HTR-8/SVneo (cell line): ENCODE measurements at places on chromosomes 2 and 18.

GRCh38 chr18:57621246-57621604 lies 411 bp downstream of the NARS1 start:
- no peak for DNase-seq

DNA sequence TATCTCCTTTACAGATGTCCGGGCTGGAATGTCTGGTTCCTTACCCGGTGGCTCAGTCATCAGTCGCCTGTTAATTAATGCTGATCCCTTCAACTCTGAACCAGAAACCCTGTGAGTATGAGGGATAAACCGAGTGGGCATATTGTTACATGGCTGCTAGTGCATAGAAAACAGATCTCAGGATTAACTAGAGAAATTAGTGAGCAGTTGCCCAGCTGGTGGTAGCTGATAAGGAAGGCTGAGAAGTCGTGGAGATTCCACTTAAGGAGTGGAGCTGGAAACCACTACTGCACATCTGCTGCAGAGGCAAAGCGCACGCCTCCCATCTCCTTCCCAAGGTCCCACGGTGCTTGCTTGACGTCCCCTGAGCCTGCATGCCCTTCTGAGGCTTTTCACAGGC lies 97.7 kb downstream of the DGKD start:
- DNase-seq: no peak

- no peak for DNase-seq
Observed at GRCh38 chr2:127672341-127673224, 2.7 kb downstream of the LIMS2 start.

DNA sequence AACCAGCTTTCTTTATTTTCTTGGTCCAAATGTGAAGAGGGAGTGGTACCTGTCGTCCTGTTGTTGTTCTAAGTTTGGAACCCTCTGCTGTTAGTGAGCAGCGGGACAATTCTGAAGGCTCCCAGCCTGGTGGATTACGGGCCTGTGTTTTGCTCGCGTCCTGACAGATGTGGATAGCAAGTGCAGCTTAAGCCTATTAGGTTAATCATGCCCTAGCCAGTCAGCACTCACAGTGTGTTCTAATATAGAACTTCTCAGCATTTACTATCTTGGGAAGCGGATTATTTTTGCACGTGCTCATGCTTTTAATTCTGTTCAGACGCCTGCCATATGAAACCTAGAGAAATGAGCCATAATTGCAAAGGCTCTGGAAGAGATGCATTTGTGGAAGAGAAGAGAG lies at the start of gene PCARE:
Gene PCARE, minus strand, starts transcription at position 113 of the 400 bp plus-strand sequence. CDS start 262 bp downstream, outside the sequence.
- DNase-seq: no peak

GRCh38 chr18:71673954-71674353 lies 870.2 kb downstream of the CBLN2 start:
- no peak for DNase-seq

GRCh38 chr2:98157557-98157956 lies 70.6 kb downstream of the VWA3B start:
- peak; percentile 33 for DNase-seq

DNA sequence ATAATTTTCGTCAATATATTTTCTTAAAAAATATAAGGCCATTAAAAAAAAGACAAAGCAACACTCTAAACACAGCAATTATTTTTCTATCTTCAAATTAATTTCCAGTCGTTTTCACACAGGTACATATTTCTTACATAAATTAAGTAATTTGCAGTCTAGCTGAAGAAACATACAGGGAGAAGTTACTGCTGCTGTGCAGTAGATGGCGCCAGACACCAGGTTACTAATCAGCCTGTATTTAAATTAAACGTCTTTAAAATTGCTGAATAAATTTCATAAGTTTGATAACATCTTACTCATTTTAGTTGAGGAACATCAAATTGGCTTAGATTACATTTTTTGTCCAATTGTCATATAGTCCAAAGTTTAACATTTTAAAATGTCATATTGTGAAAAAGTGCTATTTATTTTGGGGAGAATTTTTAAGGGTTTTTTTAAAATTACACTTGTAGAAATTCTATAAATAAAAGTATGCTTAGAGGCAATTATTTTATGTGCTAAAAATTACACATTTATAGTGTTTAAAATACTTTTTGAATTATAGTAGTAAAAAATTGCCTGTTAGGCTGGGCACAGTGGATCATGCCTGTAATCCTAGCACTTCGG lies 88.4 kb downstream of the PMAIP1 start:
- DNase-seq: peak; percentile 10

GRCh38 chr2:214127571-214127970 lies 283.3 kb upstream of the VWC2L start:
- DNase-seq: no peak

GRCh38 chr2:151543876-151544275 lies 134.2 kb downstream of the RIF1 start:
- DNase-seq: no peak

- no peak for DNase-seq
Observed at GRCh38 chr2:113996671-113997594, 107.0 kb downstream of the ACTR3 start.

GRCh38 chr2:217520356-217521010 lies 482.3 kb downstream of the TNS1 start:
- peak; percentile 23 for DNase-seq

DNA sequence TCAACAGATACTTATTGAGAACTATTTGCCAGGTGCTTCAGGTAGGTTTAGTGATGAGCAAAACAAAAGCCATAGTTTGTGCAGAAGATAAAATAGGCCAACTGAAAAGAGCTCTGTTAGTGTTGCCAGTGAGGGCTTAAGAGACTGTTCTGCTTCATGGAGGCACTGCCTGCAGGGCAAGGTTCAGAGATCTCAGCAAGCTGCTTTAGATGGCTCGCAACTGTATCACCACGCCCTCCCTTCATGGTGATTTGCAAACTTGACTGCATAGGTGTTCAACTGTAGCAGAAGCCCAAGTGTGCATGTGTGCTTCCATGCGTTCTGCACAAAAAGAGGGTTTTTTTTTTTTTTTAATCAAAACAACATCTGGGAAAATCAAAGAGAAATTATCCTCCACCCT lies 84.5 kb downstream of the RAPH1 start:
- no peak for DNase-seq

DNA sequence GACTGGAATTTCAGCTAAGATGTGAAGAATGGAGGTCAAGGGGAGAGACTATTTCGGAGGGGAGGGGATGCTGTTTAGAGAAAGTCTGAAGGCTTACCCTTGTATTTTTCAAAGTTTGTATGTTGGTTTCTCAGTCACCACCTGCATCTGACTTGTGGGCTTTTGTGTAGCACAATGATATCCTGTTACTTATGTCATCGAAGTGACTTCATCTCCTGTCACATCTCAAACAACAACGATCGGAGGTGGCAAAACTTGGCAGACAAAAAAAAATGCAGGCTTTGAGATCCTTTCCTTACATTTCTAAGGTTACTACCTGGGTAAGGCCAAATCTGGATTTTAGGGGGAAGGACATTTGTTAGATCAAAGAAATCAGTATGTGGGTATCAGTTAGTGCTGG lies 11.7 kb upstream of the CXCR4 start:
- DNase-seq: no peak

DNA sequence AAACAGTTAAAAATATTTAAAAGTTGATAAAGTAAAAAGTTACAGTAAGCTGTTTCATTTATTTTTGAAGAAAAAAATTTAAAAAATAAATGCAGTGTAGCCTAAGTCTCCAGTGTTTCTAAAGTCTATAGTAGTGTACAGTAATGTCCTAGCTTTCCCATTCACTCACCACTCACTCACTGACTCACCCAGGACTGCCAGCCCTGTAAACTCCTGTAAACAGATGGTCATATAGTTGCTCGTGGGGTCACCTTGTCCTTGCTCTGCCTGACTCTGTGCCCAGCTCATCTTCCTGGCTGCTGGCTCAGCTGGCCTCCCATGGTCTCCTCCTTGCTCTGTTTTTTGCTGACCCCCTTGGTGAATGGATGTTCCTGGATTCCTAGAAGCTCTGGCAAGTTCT lies 180.3 kb downstream of the VAPA start:
- DNase-seq: no peak

- DNase-seq: peak; percentile 76
Observed at GRCh38 chr2:219308142-219309101, 779 bp downstream of the PTPRN start.

DNA sequence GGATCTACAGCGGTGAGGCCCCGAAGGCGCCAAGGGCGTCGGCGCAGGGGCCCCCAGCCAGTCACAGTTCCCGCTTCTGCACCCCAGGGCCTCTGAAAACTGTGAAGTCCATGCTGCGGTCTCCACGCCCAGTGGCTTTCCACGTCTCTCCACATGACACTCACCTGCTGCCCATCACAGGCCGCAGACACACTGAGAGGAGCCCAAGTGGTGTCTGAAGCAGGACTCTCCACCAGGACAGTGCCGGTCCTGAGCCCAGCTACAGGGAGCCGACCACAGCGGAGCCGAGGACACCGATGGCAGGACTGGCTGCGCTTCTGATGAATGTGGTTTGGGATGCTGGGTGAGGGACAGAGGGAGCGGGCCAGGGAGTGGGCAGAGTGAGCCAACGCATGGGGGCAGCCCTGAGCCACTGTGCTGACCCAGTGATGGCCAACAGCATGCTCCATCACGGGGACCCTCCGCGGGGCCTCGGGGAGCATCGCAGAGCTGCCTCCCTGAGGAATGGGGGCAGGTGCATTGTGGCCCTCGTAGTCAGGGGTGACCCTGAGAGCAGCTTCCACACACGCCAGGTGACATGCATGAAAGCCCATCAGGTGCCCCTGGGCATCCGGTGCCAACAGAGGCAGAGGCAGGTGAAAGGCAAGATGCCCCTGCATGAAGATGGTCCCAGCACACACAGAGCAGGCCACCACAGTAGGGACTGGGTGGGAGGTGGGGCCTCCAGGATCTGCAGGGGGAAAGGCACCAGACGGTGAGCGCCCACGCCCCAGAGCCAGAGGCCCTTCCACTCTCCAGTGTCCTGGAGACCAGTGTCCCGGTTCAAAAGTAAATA lies 116.6 kb downstream of the HDAC4 start:
- no peak for DNase-seq

DNA sequence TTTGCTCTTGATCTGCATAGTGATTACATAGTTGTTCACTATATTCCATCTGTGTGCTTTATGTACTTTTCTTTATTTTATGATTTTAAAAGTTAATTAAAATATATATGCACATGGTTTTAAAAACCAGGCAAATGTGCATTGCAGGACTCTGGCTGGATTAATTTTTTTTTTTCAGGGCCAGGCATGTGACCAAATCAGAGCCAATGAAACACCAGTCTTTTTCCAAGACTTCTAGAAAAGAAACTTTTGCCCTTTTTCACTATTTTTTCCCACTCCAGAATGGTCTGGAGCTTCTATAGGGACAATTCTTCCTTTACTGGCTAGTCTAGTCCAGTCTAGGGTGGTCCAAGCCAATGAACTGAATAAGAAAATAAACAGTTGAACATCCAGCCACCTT lies 198.1 kb upstream of the FBXO11 start:
- DNase-seq: no peak
